MM.1S (cell line): ENCODE measurements at places on chromosomes 1 and 21.
A peak's percentile ranks its signal among the peaks of the same experiment; 100 is the strongest.

DNA sequence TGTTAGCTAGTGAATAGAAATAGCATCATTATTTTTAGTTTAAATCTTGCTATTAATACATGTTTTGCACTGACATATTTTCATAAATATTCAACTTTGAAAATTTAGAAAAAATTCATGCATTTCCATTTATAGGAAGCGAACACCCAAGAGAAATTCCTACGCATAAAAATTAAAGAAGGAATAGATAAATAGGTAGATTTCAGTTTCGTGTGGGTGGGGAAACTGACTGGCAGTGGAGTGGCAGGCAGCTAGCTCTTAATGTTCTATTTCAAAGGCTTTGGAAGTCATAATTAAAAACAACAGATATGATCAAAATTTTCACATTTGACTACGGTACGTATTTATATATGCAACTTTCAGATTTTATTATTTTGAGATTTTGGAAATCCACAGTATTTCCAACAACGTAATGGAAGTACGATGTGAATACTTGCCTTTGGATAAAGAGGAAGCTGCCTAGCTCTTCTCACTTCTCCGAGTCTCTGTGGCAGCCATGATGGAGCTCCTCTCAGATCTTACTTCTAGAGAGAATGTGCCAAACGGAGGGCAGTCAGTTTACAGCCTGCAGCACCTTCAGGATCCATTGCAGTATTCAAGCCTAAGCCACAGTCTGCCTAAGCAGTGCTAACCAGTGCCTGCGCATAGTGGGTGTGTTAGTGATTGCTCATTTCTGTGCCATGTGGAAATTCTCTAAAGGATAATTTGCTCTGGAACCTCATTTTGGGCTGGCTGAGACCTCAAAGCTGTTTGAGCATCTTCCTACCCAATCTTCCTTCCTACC is 62.9 kb upstream of the RGS4 start:
- DNase-seq = no peak

DNA sequence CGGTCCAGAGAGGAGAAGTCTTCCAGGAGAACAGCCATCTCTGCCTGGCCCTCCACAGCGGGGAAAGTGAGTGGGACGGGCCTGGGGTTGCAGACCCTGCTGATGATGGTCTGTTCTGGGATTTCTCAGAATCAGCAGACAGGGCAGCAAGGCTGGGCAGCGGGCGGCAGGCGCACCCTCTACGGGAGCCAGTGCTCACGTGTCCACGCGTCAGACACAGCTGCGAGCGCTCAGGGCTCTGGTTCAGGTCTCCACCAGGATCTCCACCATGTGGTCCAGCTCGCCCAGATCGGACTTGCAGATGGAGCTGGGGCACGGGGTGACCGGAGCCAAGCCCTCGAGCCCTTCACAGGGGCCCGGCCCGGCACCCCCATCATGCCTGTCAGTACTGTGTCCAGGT is 5.5 kb downstream of the CLCA4 start:
- DNase-seq = no peak

GRCh38 chr1:11058595-11059154 is 1.1 kb downstream of the SRM start:
- no peak for DNase-seq

DNA sequence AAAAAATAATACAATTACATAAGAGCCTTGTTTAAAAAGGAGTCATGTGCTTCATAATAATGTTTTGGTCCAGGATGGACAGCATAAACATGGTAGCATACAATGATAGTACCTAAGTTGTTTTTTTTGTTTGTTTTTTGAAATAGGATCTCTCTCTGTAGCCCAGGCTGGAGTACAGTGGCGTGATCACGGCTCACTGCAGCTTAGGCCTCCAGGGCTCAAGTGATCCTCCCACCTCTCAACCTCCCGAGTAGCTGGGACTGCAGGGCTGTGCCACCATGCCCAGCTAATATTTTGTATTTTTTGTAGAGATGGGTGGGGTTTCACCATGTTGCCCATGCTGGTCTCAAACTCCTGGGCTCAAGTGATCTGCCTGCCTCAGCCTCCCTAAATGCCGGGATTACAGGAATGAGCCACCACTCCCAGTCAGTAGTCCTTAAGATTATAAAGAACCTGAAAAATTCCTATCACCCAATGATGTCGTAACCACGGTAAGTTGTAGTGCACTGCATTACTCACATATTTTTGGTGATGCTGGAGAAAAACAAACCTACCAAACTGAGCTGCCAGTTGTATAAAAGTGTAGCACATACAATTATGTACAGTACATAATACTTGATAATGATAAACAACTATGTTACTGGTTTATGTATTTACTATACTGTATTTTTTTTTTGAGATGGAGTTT is 22.4 kb upstream of the RCOR3 start:
- no peak for DNase-seq

DNA sequence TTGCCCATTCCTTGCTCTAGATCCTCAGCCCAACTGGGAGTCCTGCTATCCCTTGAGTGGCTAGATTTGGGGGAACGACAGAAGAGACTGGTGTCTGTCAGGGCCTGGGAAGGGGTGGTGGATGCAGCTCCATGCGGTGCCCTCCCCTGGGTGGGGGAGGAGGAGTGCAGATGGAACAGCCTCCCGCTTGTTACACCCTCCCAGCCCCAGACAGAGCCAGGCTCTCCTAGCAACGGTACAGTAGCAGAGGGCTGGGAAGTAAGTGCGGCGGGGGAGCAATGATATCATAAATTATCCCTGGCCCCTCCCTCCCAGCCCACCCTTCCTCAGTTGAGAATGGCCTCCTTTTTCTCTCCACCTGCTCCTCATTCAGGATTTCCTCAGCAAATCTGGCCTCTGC is 37.2 kb downstream of the RHBG start:
- no peak for DNase-seq

GRCh38 chr1:6852136-6852890 is 67.1 kb downstream of the CAMTA1 start:
- no peak for DNase-seq

DNA sequence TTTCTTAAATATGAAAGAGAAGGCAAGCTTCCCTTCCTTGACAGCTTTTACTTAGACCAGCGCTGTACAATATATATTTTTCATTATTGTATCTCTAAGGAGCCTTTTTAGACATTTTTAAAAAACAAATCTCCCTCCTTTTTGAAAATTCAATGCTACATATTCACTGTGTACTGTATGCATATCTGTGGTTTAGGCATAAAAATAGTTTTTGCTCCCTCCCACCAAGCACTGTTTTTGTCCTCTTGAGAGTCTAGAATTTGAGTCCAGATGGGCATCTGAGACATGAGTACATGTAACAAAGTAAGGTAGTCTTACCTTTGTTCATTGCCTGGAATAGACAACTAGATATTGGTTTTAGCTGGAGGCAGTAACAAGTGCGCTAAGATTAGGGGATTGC is 488.5 kb upstream of the RUNX1 start:
- peak; percentile 24 for DNase-seq

DNA sequence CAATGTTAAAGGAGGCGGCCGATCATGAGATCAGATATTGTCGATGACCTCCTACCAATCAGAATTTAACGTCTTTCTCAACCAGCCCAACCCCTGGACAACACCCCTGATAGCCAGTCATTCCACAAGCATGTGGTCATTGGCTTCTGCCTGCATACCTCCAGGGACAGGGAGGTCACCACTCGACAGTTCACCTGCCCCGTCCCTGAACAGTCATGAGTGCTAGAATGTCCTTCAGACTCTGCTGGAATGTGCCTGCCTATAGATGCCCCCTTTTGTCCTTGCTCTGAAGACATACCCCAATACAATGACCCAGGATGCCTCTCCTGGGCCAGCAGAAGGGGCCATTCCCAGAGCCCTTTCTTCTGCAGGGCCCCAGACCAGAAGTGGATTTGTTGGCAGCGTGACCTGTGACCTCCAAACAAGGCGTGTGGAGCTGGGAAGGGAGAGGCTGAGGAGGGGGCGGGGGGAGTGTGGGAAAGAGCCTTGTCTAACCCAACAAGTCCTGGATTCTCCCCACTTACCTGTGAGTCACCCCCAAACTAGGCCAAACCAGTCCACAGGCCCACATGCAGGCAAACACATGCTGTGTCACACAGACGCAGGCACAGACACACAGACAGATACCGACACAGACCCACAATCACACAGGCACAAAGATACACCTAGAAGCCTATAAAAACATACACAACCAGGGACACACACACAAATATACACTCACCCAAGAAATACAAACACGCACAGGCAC is 2.2 kb downstream of the CRYBG2 start:
- no peak for DNase-seq

- no peak for DNase-seq
These were observed 5.5 kb upstream of the PADI1 start for GRCh38 chr1:17199267-17200044.

DNA sequence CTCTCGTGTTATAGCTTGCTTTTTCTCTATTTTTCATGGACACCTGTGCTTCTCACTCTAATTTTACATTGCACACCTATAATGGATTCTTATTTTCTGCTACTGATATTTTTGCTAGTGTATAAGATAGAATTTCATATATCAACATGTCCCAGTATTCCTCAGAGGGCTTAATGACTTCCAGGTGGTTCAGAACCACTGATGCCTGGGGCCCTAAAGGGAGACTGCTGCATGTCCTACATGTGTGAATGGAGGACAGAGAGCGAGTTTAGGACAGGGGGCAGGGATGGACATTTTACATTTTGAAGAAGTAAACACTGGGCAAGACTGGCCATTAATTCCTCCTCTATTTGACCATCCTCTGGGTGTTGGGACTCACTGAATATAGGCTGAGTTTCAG is 100.6 kb downstream of the DISC1 start:
- DNase-seq = no peak

DNA sequence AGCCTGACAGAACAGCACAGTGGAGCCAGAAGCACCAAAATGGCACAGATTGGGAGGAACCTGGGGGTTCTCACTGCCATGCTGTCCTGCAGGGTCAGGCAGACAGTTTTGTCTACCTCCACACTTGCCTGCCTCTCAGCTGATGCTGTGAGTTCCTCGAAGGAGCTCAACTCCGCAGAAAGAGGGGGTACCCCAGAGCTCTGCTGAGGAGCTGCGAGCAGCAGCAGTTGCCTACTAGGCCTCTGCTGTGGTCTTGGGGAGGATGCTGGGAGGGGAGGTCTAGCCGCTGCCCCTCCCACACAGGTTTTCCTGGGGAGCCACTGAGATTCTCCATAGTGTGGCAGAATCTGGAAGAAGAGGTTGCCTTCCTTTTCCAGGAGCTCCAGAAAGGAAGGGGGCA is 192.5 kb downstream of the FOXD2 start:
- DNase-seq = no peak

GRCh38 chr1:157087030-157087429 is 12.6 kb downstream of the ETV3L start:
- no peak for DNase-seq

DNA sequence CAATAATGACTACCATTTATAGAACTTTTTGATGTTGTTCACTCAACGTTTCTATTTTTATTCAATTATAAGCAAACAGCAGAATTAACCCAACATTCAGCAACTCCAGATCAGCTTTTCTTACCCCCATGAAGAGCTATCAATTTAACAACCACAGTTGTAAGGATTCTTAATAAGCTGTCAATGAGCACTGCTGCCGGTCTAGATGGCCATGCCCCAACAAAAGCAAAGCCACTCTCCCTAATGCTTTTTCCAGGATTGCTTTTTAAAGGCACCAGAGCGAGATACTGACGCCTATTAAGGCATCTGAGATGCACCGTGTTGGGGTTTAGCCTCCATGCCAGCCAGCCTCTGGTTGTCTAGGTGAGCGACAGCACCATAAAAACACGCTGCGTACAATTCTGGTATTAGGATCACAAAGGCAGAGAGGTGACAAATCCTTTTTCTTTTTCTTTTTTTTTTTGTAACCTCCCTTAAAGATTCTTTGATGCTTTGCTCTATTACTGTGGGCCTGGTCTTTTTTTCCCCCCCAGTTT is 39.5 kb downstream of the PTPRC start:
- DNase-seq = no peak

GRCh38 chr1:84377480-84378095 is 20.7 kb upstream of the DNASE2B start:
- DNase-seq = no peak

GRCh38 chr21:45940621-45941337 is 40.8 kb upstream of the COL6A1 start:
- no peak for DNase-seq

- no peak for DNase-seq
These were observed 121.6 kb upstream of the IRF2BP2 start for GRCh38 chr1:234731569-234732085.

GRCh38 chr1:65059930-65060538 is 88.0 kb upstream of the AK4 start:
- peak; percentile 55 for DNase-seq

GRCh38 chr21:45496151-45496967 is 45.9 kb downstream of the SLC19A1 start:
- no peak for DNase-seq

DNA sequence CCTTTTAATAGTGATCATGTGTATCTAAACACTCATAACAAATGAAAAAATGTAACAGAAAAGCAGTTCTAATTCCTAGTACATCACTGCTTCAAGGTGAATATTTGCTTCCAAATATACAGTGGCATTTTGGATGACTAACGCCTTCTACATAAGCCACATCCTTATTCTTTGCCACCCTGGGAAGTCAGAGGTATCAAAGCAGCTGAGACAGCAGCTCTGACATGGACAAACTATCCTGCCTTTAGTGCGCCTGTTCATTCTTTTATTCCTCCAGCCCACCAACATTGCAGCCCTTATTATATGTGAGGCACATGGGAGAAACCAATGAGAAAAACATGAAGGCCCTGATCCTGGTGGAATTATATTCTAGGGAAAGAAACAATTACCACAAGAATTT is 183.0 kb downstream of the APP start:
- DNase-seq = no peak

DNA sequence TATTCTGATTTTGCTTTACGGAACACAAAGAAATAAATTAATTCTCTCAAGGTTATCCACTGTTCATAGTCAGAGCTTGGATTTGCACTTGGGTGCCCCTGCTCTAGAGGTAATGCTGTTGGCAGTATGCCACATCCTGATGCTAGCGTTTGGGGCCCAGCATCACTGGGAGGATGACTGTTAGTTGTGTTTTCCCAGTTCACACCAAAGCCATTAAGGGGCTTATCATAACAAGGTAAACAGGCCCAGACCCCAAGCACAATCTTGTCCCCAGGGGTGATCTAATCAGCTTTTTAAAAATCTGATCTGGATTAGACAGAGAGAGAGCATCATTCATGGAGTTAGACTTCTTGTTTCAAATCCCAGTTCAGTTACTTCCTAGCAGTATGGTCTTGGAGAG is 60.2 kb upstream of the PBX1 start:
- no peak for DNase-seq

GRCh38 chr1:1677718-1678580 is 14.6 kb downstream of the SLC35E2B start:
- peak; percentile 54 for DNase-seq

DNA sequence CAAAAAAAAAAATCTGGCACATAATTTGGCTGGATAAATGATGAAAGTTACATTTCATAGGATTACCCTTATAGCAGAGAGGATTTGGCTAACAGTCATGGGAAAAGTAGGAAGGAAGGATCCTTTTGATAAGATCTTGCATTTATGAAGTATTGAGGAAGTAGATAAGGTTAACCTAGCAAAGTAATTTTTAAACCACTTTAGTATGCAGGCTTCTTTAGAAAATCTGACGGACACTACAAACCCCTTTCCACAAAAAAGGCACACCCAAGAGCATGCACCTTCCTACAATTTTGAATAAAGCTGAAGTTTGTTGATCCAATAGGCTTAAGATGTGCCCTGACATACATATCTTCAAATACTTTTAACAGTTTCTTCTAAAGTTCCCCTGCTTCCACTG is 275.2 kb downstream of the GRIK1 start:
- no peak for DNase-seq
